Dermis blood vessel endothelial cell (primary cell): ENCODE measurements at places on chromosomes 6 and 20. TPM values are rescaled to one million over a fixed set of nuclear protein-coding genes. Genes with fewer than 3 reads are reported as not detected.

FAM209B gene
- 0.33 TPM in 1 of 2 replicates, not detected in the other for total RNA-seq

- DNase-seq = no peak
These were observed 442.2 kb downstream of the CDKAL1 start for GRCh38 chr6:20976391-20976918.

GRCh38 chr6:117933471-117933870, 26.4 kb downstream of the SLC35F1 start:
- DNase-seq = no peak

GRCh38 chr6:117985916-117986315, 78.9 kb downstream of the SLC35F1 start:
- DNase-seq = no peak

ADAM33 gene
- total RNA-seq = 0.09 and 0.17 TPM in 2 replicates

- DNase-seq = no peak
These were observed 545 bp downstream of the ACTR5 start for GRCh38 chr20:38748861-38749149.

- DNase-seq = no peak
These were observed 80.8 kb downstream of the CBFA2T2 start for GRCh38 chr20:33570743-33571142.

- DNase-seq = no peak
These were observed 259.4 kb downstream of the TAF4 start for GRCh38 chr20:61806314-61806713.

CAP2 gene
- 2.6 and 3.3 TPM in 2 replicates for total RNA-seq

PHACTR1 gene
- total RNA-seq = 2.4 and 4.1 TPM in 2 replicates

GRCh38 chr6:79117752-79118151, 39.7 kb upstream of the PHIP start:
- DNase-seq = no peak

GRCh38 chr6:22954749-22955385, 385.5 kb downstream of the HDGFL1 start:
- peak; percentile 19 for DNase-seq

AKAP7 gene
- 2.6 and 3.1 TPM in 2 replicates for total RNA-seq

EHMT2 gene
- 45.9 and 58.9 TPM in 2 replicates for total RNA-seq

GRCh38 chr6:21171801-21172200, 421.8 kb upstream of the SOX4 start:
- no peak for DNase-seq

GRCh38 chr6:138562691-138563090, 63.4 kb upstream of the NHSL1 start:
- DNase-seq = no peak

DNA sequence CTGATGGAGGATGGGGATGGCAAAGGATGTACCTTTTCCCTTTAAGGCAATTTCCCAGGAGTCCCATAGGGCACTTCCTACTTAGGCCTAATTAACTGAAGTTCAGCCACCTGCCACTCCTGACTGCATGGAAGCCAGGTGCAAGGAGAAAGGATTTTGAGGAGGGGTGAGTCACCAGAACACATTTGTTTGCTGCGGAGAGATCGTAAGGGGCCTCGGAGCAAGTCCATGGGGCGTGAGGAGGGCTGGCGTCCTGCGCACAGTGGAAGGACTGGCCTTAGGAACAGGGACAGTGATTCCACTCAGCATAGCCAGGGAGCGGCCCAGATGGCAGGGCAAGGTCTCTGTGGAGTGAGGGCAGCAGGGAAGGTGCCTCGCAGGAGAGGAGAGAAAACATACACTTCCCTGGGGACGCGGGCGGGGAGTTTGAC, 11.8 kb upstream of the MAP1LC3A start:
- DNase-seq = no peak

PACSIN1 gene
- total RNA-seq = not detected in 2 replicates

DNA sequence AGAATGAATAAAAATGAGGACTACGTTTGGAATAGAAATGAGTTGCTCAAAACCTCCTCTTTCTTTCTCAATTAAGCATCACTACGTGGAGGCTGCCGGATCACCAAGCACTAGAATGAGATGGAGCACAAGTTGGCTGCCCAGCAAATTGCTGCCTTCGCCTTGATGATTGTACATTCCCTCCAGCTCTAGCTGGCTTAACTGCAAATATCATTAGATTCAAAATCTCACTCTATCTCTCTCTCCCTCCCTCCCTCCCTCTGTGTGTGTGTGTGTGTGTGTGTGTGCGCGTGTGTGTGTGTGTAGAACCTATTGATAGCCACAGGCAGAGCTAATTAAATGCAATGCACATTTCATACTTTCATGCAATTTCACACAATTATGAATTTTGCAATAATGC, 310.7 kb upstream of the CDH4 start:
- no peak for DNase-seq

NTSR1 gene
- total RNA-seq = 0.05 TPM in 1 of 2 replicates, not detected in the other

KCNG1 gene
- 0.70 and 3.1 TPM in 2 replicates for total RNA-seq

DNA sequence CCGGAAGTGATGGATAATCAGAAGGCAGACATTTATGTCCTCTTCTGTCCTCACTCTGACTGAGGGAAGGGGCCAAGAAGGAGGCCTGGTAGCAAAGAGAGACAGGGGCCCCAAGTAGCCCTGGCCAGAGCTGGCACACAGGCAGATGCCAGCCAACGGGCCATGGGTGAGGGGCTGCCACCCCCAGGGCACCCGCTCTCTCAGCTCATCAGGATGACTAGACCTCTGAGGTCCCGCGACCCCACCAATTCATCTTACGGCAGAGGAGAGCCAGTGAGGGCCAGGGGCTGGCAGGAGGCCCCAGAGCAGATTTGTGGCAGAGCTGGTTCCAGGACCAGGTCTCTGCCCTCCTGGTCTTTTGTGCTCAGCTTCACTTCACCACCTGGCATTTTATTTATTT, 43.1 kb upstream of the MDFI start:
- no peak for DNase-seq

DNA sequence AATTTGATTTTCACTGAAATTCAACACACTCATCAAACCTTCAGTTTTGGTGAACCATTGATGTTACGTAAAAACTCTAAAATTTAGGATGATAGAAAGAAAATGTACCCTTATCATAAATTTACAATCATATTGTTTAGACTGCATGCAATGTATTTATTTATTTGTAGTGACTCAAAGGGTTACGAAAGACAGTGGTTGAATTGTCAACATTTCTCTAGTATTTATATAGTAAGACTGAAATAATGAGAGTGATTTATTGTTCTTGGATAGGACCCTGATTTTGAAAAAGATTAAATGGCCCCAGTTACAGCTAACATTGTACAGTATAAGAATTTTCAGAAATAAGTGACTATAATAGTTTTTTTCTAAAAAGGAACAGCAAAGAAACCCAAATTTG, 591.5 kb downstream of the RFPL4B start:
- no peak for DNase-seq
